ENCODE measurements at places on chromosomes 6 and 20.

GRCh38 chr6:106880952-106881351 is 93.6 kb downstream of the CD24 start:
- DNase-seq, result no peak

DNA sequence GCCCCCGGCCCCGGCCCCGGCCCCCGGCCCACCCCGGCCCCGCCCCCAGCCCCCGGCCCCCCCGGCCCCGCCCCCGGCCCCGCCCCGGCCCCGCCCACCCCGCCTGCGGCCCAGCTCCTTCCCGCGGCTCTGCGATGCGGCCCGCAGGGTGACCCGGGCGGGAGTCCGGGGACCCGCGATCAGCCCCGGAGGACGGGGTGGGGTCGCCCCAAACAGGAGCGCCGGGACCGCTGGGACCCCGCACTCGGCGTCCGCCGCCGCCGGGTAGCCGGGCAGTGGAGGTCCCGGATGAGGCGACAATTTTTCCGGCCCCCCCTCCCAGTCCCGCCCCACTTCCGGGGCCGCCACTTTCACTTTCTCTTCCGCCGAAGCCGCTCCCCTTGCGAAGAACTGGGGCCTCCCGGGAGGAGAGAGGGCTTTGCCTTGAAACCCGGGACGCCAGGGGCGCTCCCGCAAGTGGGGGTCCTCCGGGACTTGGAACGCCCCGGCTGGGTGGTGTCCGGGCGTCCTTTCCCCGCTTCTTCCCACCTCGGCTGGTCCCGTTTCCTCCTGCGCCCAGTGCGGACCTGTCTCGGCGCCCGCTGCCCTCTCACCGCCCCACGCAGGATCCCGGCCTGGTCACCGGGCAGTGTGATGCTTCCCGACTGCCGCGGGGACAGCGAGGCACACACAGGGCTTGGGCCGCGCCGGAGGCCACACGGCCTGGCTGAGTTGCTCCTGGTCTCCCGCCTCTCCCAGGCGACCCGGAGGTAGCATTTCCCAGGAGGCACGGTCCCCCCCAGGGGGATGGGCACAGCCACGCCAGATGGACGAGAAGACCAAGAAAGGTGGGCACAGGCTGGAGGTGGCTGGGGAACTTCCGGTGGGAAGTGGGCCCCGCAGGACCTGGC is at the start of gene RBCK1:
TSS of gene RBCK1 (plus strand) at position 347 of the 890 bp plus-strand sequence. CDS start at position 806, 459 bp downstream.
- DNase-seq, result peak; percentile 85

- DNase-seq, result no peak
These were observed 55.0 kb downstream of the SAMD5 start for GRCh38 chr6:147563472-147563871.

- DNase-seq, result no peak
These were observed 207.8 kb downstream of the TPBG start for GRCh38 chr6:82571455-82571854.

- DNase-seq, result no peak
These were observed 3.3 kb upstream of the TREML4 start for GRCh38 chr6:41224800-41225199.

- DNase-seq, result no peak
These were observed 1.1 kb downstream of the OSBPL2 start for GRCh38 chr20:62239278-62239879.

DNA sequence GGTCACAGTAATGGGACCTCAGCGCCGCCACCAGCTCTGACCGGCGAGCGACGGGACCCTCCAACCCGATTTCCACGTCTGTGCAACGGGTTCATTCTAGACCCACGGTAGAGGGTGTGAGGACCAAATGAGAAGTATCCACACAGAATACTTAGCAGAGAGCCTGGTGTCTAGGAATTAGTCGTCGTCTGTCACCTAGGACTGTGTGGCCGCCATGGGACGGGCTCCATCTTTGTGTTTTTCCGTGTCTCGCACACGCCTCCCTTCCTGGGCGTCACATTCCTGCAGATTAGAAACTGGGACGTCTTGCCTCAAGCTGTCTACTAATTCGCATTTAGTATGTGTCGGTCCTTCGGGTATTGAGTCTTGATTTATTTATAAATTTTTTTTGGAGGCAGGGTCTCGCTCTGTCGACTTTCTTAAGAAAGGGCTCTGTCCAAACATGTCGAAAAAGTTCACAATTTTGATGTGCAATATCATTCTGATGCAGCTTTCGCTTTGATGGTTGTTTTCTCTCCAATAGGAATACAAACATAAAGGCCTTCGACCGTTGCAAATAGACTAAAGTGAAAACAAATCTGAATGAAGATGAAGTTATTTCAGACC is 563 bp downstream of the MGME1 start:
- DNase-seq, result no peak

GRCh38 chr20:58433029-58433647 is 44.1 kb downstream of the VAPB start:
- DNase-seq, result no peak

GRCh38 chr6:88655586-88655985 is 307.8 kb downstream of the RNGTT start:
- DNase-seq, result no peak
